ENCODE measurements at places on chromosomes 6 and 20.
A peak's percentile ranks its signal among the peaks of the same experiment; 100 is the strongest.

DNA sequence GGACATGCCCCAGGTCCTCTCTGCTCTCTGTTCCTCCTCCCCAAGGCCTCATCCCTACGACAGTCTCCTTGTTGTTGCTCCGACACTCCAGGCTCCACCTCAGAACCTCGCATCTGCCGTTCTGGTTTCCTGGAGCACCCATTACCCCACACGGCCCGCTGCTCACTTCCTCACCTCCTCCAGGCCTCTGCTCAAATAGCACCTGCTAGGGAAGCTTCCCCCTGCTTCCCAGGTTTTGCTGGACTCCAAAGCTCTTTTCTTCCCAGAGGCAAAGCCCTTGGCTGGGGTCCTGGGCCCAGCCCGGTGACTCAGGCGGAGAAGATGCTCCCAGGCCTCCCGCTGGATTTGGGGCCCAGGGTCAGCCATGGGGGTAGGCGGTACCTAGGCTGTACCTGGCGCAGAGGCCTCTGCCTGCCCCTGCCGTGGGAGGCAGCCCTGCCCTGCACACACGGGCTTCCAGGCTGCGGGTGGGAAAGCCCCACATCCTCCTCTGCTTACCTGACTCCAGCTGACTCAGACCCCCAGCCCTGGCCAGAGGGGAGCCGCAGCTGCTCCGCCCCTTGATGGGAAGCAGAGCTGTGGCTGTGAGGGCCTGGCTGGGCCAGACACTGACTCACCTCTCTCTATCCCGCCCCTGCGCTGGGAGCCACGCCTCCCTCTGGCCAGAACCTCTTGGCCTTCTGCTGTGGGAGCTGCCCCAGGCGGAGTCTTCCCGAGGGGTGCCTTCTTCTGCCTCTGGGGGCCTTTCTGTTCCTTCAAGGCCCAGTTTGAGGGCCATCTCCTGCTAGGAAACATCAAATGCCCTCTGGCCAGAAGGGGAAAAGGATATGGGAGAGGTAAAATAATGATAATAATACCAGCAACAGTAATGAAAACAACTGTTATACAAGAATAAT is 130.5 kb downstream of the CEBPB start:
- peak; percentile 84 for DNase-seq

DNA sequence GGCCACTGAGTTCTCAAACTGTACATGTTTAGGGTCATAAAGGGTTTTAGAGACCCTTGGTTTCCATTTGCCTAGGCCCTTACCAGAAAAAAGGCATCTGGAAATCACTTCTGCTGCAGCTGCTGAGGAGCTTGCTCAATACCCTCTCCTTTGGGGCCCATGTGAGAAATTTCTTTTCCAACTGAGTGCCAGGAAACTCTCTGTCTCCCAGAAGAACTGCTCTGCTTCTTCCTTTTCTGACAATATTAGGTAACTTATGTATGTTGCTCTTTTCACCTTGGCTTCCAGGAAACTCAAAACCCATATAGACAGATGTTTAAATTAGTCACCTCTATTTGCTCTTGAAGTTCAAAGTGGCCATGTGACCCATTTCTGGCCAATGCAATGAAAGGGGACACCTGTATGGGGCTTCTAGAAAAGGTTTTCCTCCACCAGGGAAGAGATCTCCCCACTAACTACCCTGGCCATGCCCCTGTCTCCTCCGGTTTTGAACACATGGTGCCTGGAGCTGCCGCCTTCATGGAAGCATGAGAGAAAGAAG is 121.6 kb downstream of the PREX1 start:
- no peak for DNase-seq

- no peak for DNase-seq
These were observed 339.0 kb downstream of the TPBG start for GRCh38 chr6:82702574-82702973.

DNA sequence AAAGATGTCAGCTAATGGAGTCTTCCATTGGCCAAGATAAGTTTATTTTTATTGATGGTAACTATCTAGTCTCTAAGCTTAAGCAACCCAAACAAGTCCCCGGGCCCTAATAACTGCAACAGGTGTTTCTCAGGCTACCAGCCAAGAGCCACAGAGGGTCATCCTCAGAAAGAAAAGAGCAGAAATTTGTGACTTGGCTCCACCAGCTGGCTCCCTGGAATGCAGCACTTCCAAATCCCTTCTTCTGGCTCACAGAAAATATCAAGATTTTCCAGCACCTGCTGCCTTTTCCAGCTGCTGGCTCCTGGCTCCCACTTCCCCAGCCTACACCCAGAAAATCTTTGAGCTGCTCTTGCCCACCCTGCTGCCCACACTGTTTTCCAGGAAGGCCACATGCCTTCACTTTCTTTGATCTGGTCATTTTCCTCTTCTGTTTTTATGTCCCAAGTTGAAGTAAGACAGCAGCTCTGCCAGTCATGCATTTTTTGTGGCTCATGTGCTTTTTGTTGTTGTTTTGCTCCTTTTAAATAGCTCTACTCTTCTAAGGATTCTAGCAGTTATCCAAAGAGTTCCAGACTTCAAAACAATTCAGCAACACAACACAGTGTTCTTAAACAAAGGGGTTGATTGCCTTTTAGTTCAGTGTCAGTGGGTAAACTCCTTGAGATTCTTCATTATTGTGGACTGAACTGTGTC is 151.0 kb upstream of the SMLR1 start:
- peak; percentile 58 for DNase-seq

- no peak for DNase-seq
These were observed 113.1 kb downstream of the ADAT2 start for GRCh38 chr6:143337201-143337949.

- no peak for DNase-seq
These were observed 2.8 kb upstream of the CCDC170 start for GRCh38 chr6:151490996-151491395.

- DNase-seq, result no peak
These were observed 5.7 kb downstream of the LMBRD1 start for GRCh38 chr6:69791065-69791471.

- DNase-seq, result no peak
These were observed 33.9 kb downstream of the PPARD start for GRCh38 chr6:35376281-35376680.

- DNase-seq, result peak; percentile 95
These were observed 34.1 kb downstream of the CEBPB start for GRCh38 chr20:50224531-50225255.

GRCh38 chr6:27772261-27773001 is 139.8 kb downstream of the OR2B2 start:
- DNase-seq, result peak; percentile 78

DNA sequence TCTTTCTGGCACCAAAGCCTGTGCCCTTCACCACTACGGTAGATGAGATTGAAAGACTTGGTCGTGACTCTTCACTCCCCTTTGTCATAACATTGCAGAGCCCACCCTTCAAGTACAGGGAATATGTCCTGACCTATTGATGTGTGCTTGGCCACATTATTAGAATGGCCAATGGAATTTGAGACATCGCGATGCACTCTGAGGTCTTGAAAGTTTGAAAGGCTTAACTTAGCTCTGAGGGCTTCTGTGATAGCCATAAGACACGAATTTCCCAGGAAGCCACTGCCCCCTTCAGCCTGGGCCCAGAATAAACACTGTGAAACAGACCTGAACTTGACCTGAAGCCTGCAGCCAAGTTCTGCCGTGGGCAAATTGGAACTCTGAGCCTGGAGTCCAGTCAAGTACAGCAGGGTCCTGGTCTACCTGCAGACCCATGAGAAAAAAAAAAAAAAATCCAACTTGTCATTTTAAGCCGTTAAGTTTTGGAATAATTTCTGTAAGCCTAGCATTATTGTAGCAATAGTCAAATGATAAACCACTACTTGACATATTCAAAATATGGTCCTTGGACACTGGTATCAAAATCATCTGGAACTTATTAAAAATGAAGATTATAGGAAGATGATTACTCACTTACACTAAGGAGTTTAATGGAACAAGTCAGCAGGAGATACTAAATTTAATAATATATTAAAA is 36.9 kb upstream of the TRAF3IP2 start:
- DNase-seq, result peak; percentile 74

GRCh38 chr20:16082051-16082550 is 491.1 kb downstream of the KIF16B start:
- DNase-seq, result no peak

DNA sequence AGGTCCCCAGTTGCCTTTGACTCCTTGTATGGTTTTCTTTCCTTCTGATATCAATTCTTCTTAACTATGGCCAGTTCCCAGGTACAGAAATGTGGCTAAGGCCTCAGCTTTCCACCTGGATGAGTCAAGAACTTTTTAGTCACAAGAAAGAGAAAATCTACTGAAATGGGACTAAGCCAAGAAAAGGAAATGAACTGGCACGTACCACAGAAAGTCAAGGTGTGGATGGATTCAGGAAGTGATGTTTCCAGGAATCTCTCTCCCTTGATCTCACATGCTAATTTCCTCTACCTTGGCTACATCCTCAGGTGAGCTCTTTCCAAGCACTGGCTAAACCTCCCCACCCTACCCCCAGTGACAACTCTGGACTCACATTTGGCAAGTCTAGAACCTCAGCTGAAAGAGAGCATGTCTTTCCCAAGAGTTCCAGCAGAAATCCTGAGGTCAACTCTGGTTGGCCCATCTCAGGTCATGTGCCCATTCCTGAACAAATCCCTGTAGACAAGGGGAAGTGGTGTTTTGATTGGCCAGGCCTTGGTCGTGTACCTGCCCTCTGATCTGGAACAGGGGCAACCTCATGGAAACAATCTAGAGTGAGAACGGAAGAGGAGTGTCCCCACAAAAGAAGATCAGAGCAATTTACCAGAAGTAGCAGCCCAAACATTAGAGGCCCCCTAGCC is 205.3 kb downstream of the NFATC2 start:
- no peak for DNase-seq

GRCh38 chr20:32521780-32522525 is 63.2 kb downstream of the NOL4L start:
- peak; percentile 36 for DNase-seq

DNA sequence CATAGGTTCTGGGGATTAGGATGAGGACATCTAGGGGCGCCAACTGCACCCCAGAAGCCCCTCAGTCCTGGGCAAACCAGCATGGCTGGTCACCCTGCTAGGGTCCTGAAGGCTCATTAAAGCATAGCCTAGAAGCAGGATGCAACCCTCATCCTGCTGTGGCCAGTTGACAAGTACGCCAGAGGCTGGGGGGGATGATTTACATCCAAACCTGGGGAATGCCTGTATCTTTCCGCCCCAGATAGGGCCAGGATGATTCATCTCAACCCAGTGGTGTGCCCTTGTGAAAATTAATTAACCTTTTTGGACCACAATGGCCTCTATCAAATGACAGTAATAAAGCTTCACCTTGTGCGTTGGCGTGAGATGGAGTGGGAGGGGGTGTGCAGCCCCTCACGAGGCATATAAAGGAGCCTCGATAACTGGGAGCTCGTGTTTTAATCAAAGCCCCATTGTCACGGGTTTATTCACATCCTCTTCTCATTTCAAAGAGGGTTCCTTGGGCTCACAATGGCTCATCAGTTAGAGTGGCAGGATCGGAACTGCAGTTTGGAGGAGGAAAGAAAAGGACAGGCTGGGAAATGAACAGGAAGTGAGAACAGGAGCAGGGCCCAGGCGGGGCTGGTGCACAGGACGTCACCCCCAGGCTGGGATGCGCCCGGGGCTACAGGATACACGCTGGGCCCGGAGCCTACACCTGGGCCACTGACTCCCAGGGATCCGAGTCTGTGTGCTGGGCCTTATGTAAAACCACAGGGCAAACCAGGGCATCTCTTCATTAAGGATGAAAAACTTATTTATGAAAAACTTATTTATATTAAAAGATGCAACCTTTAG is 121.8 kb upstream of the PHACTR3 start:
- no peak for DNase-seq

GRCh38 chr6:44444853-44445252 is 57.3 kb downstream of the CDC5L start:
- no peak for DNase-seq

DNA sequence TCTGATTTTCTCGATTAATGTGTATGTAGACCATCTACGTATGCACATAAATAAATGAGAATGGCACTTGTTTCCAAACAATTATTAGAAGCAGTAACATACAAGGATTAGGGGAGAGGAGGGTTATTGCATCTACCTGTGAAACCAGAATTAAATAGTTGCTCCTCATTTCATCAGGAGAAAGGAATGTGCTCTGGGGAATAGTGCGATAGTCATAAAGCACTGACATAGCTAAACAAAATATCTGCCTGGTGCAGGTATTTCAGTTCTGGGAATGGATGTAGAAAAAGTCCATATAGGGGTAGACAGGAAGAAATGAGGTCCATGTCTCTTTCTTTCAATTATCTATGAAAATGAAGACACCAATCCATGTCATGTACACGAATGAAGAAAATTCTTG is 1.6 kb upstream of the ID4 start:
- no peak for DNase-seq

GRCh38 chr20:63657260-63657936 is 714 bp upstream of the RTEL1 start:
- no peak for DNase-seq

DNA sequence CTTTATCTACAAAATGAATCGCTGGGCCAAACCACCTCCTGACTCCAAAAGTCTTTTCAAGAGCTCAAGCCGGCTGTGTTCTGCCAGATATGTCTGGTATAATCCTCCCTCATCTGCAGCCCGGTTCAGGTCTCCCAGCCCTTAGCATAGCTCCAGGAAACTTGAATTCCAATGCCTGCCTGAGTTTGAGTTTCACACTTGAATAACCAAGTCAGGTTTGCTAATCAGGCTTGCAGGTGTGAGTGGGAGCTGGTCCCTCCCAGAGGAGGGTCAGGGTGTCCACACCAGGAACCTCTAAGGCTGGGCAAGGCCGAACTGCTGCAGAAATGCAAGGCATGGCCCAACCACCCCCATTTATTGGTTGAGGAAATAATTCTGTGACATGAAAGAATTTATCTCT is 96.6 kb downstream of the TMEM242 start:
- DNase-seq, result no peak

- DNase-seq, result no peak
These were observed 26.0 kb downstream of the SLC17A9 start for GRCh38 chr20:62978561-62978943.

- DNase-seq, result no peak
These were observed 62.8 kb upstream of the SCP2D1 start for GRCh38 chr20:18750735-18751134.

DNA sequence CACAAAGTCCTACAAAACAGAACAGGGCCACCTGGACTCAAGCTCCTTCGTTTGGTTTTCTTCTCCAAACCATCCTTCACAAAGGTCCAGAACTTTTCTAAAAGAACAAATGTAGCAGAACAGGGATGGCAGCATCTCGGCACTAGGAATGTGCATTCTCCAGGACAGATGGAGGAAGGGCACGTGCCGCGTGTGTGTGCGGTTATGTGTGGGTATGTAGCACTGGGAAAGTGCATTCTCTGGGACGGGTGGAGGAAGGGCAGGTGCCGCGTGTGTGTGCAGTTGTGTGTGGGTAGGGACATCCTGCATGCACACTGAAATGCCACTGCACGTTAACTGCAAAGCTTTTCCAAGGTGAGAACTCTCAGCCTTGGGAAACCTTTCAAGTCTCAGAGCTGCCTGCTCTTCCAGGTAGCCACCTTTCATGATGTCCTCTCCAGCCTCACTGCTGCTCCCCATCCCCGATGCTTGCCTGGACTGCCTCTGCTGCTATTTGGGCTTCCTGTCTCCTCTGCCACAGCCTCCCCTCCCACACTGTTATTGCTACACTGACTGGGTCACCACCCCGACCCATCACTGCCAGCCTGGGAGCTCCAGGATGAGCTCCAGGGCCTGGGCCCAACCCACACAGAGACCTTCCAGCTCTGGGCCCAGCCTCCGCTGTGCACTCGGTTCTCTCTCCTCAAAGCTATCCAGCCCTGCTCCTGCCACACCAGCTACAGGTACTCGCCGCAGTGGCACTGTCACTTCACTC is 47.6 kb downstream of the EZR start:
- no peak for DNase-seq

- no peak for DNase-seq
These were observed 12.2 kb upstream of the STK35 start for GRCh38 chr20:2089447-2089846.

GRCh38 chr6:114276783-114277182 is 66.0 kb downstream of the HS3ST5 start:
- DNase-seq, result no peak

All from HCEC 1CT (cell line).